Calu3 (cell line): ENCODE measurements at places on chromosomes 3 and 15. TPM values are rescaled to one million over a fixed set of nuclear protein-coding genes. Genes with fewer than 3 reads are reported as not detected.

- no peaks in the 10 kb centered on the region for H3K36me3 ChIP-seq
- no peak overlapping the region for H3K27ac ChIP-seq
- H3K27me3 ChIP-seq: no peaks in the 10 kb centered on the region
- no peaks in the 10 kb centered on the region for H3K4me1 ChIP-seq
- no peak for DNase-seq
Observed at GRCh38 chr15:27062951-27063350, 92.0 kb downstream of the GABRG3 start.

Gene CNTN4
- total RNA-seq: 1.6 and 2.9 TPM in 2 replicates

Gene FSIP1
- 0.27 and 0.28 TPM in 2 replicates for total RNA-seq

Gene CD86
- total RNA-seq: 0.24 TPM in 1 of 2 replicates, not detected in the other
